T-helper 17 cell (primary cell): ENCODE measurements at places on chromosomes 3 and 15. TPM values are rescaled to one million over a fixed set of nuclear protein-coding genes. Genes with fewer than 3 reads are reported as not detected.

ATP13A5 gene
- total RNA-seq = not detected

- no peak for DNase-seq
Measured at GRCh38 chr15:71752604-71753289, 57.6 kb upstream of the NR2E3 start.

DNA sequence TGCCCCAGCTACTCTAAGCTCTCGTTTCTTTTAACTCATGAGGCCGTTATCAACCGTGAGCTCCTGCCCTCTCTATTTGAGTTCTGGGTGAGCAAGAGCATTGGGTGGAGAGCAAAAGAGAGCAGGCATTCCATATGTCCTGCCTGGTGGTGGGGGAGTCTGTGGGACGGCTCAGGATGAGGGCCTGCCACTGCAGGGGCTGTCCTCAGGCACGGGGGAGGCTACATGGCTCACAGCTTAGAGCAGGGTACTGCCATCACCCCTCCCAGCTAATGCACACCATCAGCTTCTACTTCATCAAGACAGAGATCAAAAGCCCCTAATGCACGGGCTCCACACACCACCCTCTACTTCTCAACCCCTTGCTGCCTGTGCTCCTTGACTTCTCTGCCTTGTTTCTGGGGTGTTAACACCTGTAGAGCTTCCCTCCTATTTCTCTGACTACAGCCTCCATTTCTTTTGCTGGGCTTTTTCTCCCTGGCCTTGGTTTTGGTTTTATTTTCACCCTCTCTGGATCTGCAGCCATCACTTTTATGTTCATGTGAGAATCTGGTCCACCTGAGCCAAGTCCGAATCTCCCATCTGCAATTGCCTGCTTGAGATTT, 114.1 kb downstream of the ALDH1A2 start:
- DNase-seq = no peak

DNA sequence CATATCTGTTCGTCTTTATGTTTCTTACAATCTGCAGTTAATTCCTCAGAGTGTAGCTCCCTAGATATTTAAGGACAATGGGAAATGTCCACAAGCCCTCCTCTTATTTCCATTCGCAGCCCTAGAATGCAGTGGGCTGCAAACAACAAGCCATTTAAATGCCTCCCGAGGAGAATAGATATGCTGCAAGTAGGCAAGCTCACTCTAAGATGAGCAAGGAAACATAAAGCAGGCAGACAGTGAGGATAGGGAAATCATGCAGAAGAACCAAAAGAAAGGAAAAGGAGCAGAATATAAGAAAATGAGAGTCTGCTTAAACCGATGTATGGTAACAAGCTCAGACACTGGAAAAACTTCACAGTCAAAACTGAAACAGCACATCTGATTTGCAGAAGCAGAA, 561.9 kb downstream of the GBE1 start:
- no peak for DNase-seq

- no peak for DNase-seq
Measured at GRCh38 chr3:73805435-73805834, 180.7 kb upstream of the PDZRN3 start.

DNA sequence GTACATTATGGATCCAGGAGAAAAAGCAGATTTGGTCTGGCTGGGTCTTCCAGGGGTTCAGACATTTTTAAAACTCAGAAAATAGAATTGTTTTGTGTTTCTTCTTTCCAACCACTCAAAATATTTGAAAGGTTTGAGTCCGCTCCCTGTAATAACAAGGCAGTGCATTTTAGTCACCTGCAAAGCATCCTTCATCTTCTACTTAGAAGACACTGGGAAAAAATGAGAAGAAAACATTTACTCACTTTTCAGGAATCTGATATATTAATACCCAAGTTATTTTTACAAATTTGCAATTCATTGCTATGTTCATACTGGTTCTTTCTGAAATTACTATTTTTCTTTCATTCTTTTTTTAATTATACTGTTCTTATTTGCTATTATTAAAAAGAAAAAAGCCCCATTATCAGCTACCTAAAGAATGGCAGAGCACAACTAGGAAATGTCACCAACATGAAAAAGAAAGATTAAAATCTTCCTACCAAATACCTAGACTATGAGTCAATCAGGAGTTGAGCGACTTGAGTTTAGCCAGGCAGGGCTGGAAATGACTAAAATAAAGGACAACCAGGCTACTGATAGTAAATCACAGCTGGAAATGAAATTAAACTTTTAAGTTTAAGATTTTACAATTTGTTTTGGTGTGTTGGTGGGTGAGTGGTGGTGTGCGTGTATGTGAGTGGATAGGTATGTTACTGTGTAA, 280.3 kb upstream of the THBS1 start:
- DNase-seq = no peak

DNA sequence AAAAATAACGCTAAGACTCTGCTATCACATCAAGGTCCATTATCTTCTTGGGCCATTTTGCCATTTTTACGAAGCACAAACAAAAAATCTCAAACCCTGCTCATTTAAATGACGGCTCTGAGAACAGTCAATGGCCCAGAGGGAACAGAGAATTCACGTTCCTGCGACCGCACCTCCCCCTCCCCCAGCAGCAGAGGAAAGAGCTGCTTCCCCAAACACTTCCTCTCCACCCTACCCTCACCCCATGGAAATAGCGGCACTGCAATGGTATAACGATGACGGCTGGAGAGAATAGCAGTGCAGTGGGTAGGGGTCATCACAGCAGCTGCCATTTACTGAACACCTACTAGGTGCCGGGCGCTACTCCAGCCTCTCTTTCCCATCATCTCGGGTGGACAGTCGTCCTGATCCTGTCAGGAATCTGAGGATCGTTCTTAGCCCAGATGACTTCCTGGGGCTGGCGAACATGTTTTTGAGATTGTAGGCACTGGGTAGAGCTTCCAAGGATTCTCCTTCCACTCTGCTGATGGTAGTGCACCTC, 113.3 kb downstream of the IQSEC1 start:
- DNase-seq = no peak

GRCh38 chr3:129166579-129167332, 5.9 kb upstream of the ISY1 start:
- no peak for DNase-seq

NUP210 gene
- 125 TPM for total RNA-seq

GRCh38 chr3:31562525-31562924, 29.8 kb downstream of the STT3B start:
- no peak for DNase-seq

GRCh38 chr3:102715030-102715697, 280.3 kb downstream of the ZPLD1 start:
- DNase-seq = no peak

- no peak for DNase-seq
Measured at GRCh38 chr3:32571192-32571485, 481 bp upstream of the DYNC1LI1 start.

RBP2 gene
- total RNA-seq = not detected

SLC12A8 gene
- not detected for total RNA-seq

RCCD1 gene
- total RNA-seq = 5.3 TPM
